DND-41 (cell line): ENCODE measurements at places on chromosomes 1 and 21.

- no peaks in the 10 kb centered on the region for H3K4me1 ChIP-seq
- no peak overlapping the region for H3K27ac ChIP-seq
- no peak for DNase-seq
- H3K4me3 ChIP-seq: no peak overlapping the region
Observed at GRCh38 chr1:171919891-171920887, 78.9 kb downstream of the DNM3 start.

DNA sequence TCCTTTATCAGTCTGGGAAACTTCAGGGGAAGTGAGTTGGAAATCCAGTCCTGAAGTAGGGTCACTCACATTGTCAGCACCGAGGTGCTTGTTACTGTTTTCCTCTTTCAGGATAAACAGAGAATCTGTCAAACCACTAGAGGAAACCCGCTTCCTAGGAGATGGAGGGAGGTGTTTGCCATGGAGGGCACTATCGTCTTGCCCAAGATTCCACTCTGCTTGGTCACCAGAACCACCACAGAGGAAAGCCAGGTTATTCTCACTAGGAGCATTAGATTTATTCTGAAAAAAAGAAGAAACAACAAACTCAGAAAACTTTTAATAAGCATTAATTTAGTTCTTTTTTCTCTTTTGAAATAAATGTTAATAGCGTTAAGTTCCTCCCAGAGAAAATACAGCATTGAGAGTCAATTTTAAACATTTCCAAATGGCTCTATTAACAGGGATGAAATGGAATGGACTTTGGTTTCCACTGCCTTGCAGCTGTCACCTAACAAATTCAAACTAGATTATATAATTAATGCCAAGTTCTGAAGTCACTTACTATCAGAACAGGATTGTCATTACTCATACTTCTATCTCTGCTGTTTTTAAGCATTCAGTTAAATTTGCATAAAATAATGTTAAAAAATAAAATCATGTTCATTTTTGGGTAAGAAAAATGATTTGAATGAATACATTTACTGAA lies 242.8 kb downstream of the CRB1 start:
- no peaks in the 10 kb centered on the region for H3K27me3 ChIP-seq
- H3K36me3 ChIP-seq: peaks cover 23% of the 10 kb centered on the region; the same call in 1 of the 2 replicates
- H3K4me1 ChIP-seq: no peaks in the 10 kb centered on the region
- no peak overlapping the region for H3K27ac ChIP-seq
- no peak for DNase-seq
- H3K4me3 ChIP-seq: no peak overlapping the region

GRCh38 chr1:50123071-50123470 lies 14.4 kb downstream of the ELAVL4 start:
- no peaks in the 10 kb centered on the region for H3K36me3 ChIP-seq
- no peak overlapping the region for H3K27ac ChIP-seq
- H3K4me1 ChIP-seq: no peaks in the 10 kb centered on the region
- no peak for DNase-seq

DNA sequence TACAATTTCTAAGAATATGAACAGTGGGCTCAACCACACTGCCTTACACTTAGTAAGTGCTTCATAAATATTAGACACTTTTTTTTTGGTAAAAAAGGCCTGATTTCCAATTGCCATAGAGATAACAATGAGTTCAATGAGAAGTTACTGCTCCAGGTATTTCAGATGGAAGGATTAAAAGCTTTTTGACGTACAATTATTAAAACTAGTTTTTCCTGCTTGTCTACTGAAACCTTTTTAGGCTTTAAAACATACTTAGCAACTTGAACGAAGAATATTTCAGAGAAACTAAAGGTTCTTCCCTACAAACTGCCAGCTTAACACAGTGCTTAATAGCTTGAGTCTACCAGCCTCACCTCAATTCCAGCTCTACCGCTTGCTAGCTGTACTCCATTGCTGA lies 43.7 kb downstream of the TRIT1 start:
- H3K27me3 ChIP-seq: no peaks in the 10 kb centered on the region
- H3K4me1 ChIP-seq: peaks cover 10% of the 10 kb centered on the region

GRCh38 chr1:113567427-113567826 lies 177.1 kb downstream of the MAGI3 start:
- no peaks in the 10 kb centered on the region for H3K36me3 ChIP-seq
- DNase-seq: no peak
- H3K4me3 ChIP-seq: no peak overlapping the region
- H3K27me3 ChIP-seq: no peaks in the 10 kb centered on the region

DNA sequence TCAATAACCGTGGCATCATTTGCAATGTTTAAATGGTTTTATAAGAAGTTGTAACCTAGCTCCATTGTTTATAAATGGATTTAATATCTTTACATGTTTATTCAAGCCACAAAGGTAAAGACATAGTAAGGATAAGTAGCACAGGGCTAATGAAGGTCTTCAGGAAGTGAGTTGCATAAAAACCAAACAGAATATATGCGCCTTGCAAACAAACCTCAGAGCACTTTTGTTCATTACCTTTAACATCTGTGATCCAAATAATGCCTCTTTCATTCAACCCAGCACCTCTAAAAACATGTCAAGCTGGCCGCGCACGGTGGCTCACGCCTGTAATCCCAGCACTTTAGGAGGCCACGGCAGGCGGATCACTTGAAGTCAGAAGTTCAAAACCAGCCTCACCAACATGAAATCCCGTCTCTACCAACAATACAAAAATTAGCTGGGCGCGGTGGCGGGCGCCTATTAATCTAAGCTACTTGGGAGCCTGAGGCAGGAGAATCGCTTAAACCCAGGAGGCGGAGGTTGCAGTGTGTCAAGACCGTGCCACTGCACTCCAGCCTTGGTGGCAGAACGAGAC lies 25.3 kb downstream of the BRINP3 start:
- no peaks in the 10 kb centered on the region for H3K36me3 ChIP-seq
- H3K4me3 ChIP-seq: no peak overlapping the region
- no peaks in the 10 kb centered on the region for H3K4me1 ChIP-seq
- no peak overlapping the region for H3K27ac ChIP-seq

DNA sequence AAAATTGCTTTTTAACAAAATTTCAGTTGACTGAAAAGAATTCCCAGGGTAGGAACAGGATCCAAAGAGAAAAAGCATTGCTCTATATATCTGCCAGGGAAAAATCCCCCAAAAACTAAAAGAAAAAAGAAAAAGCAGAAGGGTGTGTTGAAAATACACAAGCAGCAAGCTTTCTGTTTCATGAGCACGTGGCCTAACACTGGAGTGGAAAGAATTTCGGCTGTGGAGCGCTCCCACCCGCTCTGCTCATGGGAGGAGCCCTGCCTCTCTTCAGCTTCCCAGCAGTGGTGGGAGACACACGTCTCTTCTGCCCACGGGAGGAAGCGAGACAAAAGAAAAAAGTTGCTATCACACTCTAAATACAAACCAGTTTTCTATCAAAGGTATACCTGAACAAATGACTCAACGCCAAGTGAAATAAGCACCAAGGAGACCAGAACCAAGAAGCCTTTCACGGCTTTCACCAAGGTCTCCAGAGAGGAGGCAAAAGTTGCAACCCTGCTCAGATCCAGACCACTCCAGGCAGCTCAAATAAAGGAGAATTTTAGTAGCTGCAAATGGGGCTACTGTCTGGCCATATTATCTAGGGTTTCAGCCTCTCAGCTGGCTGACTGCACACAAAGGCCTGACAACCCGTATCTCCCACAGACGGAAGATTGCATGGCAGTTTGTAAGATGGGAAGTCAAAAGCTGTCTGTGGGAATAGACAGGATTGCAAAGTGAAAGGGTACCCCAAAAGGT lies 29.5 kb upstream of the ZNF496 start:
- H3K27me3 ChIP-seq: no peaks in the 10 kb centered on the region
- no peak overlapping the region for H3K4me3 ChIP-seq
- no peaks in the 10 kb centered on the region for H3K4me1 ChIP-seq
- no peak overlapping the region for H3K27ac ChIP-seq
- DNase-seq: no peak

- no peaks in the 10 kb centered on the region for H3K36me3 ChIP-seq
- H3K27ac ChIP-seq: no peak overlapping the region
- H3K27me3 ChIP-seq: peaks cover 3% of the 10 kb centered on the region
Observed at GRCh38 chr1:40876891-40877290, 14.7 kb upstream of the CITED4 start.

DNA sequence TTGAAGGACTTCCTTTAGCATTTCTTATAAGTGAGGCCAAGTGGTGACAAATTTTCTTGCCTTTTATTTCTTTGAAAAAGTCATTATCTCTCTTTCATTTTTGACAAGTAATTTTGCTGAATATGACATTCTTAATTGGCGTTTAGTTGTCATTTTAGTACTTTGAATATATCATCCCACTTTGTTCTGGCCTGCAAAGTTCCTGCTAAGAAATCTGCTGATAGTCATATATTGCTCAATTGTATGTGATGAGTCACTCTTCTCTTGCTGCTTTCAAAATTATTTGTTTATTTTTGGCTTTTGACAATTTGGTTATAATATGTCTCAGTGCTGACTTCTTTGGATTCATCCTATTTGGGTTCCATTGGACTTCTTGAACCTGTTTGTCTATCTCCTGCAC lies 312.6 kb downstream of the DUSP10 start:
- DNase-seq: no peak
- no peaks in the 10 kb centered on the region for H3K27me3 ChIP-seq
- no peak overlapping the region for H3K27ac ChIP-seq
- H3K4me1 ChIP-seq: no peaks in the 10 kb centered on the region
